Activated CD4-positive, alpha-beta memory T cell treated with anti-CD3 and anti-CD28 coated beads, Interleukin-2, amount 10 ng/mL, durations not matched to agents 7 days and 5 days (primary cell): ENCODE measurements at places on chromosomes 6 and 20. TPM values are rescaled to one million over a fixed set of nuclear protein-coding genes. Genes with fewer than 3 reads are reported as not detected.

Gene MYL9
- total RNA-seq: 1.7 TPM

Gene TTLL9
- not detected for total RNA-seq

Gene SUMO4
- total RNA-seq: 8.1 TPM

Gene SLC4A11
- 1.6 TPM for total RNA-seq

Gene HLA-DQB2
- not detected for total RNA-seq

Gene CTAGE9
- total RNA-seq: not detected

Gene RBM38
- 119 TPM for total RNA-seq

Gene F13A1
- total RNA-seq: not detected

Gene TREM2
- total RNA-seq: not detected

Gene RNF182
- not detected for total RNA-seq

Gene PNLDC1
- 0.25 TPM for total RNA-seq

Gene BTBD3
- 1.2 TPM for total RNA-seq

Gene CTCFL
- not detected for total RNA-seq

Gene ANKRD66
- total RNA-seq: not detected

Gene PBOV1
- not detected for total RNA-seq

Gene PPP1R10
- total RNA-seq: 103 TPM

Gene CCN2
- total RNA-seq: not detected

Gene CRISP2
- total RNA-seq: not detected

Gene RIN2
- not detected for total RNA-seq
